OCI-LY7 (cell line): ENCODE measurements at places on chromosomes 5 and 9. TPM values are rescaled to one million over a fixed set of nuclear protein-coding genes. Genes with fewer than 3 reads are reported as not detected.

Gene GLDC
- total RNA-seq = not detected in 2 replicates

Gene PCDHA5
- not detected in 2 replicates for total RNA-seq

Gene SLCO6A1
- total RNA-seq = not detected in 2 replicates

Gene NR4A3
- total RNA-seq = 0.46 and 0.74 TPM in 2 replicates

Gene SHISAL2B
- not detected in 2 replicates for total RNA-seq

Gene MAML1
- total RNA-seq = 27.4 and 31.4 TPM in 2 replicates

Gene HAND1
- total RNA-seq = not detected in 2 replicates

Gene CD72
- total RNA-seq = 63.0 and 67.6 TPM in 2 replicates
